ENCODE measurements at places on chromosomes 3 and 15.

GRCh38 chr3:149902498-149903139, 68.1 kb downstream of the PFN2 start:
- peak; percentile 55 for DNase-seq

- DNase-seq = peak; percentile 79
These were observed 153.6 kb downstream of the AKAP13 start for GRCh38 chr15:85534031-85534430.

GRCh38 chr3:66372681-66373350, 128.0 kb downstream of the LRIG1 start:
- peak; percentile 25 for DNase-seq

- peak; percentile 62 for DNase-seq
These were observed 240.6 kb upstream of the GOLIM4 start for GRCh38 chr3:168336276-168336675.

DNA sequence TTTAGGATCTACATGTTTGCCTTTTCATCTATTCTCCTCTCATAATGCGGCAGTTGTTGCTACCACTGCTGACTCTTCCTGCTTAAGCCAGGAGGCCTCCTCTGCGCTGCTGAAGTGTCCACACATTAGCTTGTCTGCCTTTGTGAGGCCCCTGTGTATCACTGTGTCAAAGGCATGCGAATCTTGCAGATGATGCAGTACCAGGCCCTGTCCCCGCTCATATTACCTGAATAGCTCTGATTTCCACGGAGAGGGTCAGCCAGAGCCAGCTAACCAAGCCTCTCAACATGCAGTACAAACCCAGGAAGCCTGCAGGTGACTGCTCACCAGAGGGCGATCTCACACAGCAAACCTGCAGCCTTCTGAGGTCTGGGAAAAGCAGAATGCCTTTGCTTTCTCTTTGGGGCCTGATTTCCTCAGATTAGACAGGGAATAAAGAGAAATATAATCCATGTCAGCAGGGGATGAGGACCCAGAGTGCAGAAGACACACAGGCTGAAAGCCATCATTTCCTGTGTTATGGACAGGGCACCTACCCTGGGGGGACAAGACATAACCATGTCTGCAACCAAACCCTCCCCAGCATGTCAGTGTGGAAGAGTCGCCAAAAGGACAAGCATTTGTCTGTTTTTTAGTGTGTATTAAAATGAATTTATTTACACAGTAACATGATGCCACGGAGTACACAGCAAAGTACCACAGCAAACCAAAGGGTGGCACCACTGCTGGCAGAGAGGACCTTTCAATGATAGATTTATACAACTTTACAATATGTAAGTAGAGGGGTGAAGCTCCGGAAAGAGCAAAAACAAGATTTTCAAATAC, 36.8 kb upstream of the TSPAN3 start:
- peak; percentile 61 for DNase-seq

All from hematopoietic multipotent progenitor cell treated with erythropoietin and hydrocortisone succinate and interleukin-3 and kit ligand, for 4 days (in vitro differentiated cells).